ENCODE measurements at places on chromosomes 6 and 20.

DNA sequence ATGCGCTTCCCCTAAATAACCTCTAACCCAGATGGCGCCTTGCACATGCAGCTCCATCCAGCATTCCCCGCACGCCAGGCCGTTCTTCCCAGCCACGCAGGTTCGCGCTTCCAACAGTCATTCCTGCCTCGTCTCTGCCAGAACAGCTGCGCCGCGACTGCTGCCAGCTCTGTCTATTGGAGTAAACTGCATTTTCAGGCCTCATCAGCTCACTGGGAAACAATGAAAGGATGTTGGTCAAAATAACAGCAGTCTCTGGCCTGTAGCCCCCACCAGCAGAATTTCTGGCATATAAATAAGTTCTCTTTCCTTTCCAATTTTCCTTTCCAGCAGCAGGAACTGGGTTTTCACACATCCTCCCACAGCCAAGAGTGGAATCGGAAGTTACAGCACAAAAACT lies 14.6 kb downstream of the NRSN1 start:
- no peak for DNase-seq

DNA sequence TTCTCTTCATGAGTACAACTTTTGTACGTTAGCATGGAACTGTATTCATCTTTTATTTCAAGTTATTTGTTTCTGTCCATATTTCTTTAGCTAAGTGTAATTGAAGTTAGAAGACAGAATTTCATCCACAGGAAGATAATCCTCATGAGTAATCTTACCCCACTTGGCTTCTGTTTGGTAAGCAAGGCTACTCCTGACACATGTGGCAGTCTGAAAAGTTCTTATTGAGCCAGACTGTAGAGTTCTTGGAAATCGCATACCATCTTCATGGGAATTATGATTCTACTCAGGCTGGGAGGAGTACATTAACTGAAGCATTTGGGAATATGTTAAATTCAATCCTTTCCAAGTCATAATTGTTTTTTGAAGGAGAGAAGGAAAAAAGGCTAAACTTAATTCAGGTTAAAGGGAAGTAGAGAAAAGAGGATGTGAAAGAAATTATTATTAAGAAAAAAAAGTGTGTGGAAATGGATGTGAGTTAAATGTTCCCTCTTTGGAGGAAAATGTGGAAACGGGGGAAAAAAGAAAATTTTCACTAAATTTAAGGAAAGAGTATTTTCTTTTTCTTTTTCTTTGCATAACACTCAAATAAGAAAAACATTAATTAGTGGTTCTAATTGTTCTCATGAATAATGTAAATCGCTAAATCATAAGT lies 41.5 kb upstream of the TENT5A start:
- DNase-seq = no peak

DNA sequence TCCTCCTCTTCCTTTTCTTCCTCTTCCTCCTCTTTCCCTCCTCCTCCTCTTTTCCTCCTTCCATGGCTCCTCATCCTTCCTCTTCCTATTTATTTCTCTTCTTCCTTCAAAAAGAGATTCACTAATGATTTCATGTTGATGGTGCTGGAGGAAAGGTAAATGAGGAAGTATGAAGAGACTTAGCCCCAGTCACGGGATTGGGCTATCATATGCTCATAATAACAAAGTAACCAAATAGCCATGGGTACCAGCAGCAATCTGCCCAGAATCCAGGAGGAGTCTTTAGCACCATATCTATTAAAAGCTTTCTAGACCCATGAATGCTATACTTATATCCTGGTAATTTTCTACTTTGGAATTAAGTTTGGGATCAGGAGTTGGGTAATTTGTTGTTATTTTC lies 910.9 kb upstream of the MAP3K7 start:
- DNase-seq = no peak

GRCh38 chr20:63554361-63555278 lies 661 bp downstream of the FNDC11 start:
- DNase-seq = no peak

- DNase-seq = no peak
Observed at GRCh38 chr6:95804847-95805541, 210.8 kb upstream of the FUT9 start.

- DNase-seq = no peak
Observed at GRCh38 chr6:127453845-127454619, 5.2 kb downstream of the KIAA0408 start.

DNA sequence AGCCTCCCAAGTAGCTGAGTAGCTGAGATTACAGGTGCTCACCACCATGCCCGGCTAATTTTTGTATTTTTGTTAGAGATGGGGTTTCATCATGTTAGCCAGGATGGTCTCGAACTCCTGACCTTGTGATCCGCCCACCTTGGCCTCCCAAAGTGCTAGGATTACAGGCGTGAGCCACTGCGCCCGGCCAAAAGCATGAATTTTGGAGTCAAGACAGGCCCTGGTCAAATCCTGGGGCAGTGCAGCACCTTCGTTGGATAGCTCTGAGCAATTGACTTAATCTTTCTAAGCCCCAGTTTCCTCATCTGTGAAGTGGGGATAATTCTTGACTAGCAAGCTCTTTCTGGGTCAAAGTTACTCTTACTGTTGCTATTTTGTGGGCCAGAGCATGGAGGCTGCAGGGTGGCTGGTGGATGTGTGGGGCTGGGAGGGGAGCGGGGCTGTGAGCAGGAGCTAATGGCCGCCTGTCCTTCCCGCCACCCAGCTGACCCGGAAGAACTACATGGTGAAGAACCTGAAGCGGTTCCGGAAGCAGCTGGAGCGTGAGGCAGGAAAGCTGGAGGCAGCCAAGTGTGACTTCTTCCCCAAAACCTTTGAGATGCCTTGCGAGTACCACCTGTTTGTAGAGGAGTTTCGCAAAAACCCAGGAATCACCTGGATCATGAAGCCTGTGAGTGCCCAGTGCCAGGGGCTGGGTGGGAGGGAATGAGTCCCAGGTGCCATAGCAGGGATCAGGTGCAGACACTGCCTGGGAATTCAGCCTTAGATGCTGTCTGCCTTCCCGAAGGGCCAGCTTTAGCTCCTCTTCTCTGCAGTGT lies 39.0 kb downstream of the TTLL9 start:
- DNase-seq = no peak

DNA sequence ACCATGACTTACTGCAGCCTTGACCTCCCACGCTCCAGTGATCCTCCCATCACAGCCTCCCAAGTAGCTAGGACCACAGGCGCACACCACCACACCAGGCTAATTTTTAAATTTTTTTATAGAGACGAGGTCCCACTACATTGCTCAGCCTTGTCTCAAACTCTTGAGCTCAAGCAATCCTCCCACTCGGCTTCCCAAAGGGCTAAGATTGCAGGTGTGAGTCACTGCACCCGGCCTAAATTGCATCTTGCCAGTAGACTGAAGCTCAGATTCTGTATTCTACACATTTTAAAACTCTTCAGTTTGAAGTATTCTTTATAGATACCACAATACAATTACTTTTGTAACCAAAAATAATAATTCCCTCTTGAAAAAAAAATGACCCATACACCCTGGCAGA lies 11.4 kb downstream of the NUDT3 start:
- no peak for DNase-seq

DNA sequence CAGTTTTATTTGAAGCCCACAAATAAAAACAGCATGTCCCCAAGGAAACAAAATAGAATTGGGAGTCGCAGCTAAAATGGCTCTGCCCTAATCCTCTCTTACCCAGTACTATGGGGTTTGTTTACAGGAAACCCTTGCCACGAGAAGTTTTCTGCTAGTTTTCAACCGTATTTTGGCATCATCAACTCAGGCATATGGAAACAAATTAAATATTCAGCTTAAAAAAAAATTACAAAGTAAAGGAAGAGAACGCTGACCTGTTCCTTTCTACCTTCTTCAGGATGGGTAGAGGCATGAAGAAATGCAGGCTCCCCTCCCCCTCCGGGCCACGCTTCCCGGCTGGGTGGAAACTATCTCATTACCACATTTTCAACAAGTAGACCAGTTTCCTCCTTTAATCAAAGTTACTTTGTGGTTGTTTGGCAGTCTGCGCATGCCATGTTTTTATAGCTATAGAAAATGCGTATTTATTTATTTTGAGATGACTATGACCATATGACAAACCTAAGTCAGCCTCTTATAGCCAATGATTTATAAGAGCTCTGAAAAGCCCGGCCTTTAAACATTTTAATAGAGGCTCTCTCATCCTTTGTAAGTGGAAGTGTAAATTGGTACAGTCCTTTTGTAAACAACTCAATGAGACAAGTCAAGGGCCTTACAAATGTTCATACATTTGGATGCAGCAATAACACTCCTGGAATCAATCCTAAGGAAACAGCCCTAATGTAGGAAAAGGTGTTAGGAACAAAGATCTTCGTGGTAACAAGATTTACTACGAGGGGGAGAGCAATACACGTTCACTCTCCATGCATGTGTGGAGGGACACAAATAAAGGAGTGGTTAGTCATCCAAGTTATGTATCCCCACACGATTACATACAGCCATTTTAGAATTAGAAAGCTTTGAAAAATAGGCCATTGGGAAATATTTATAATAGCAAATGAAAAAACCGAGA lies 16.1 kb upstream of the ZNF217 start:
- DNase-seq = no peak

GRCh38 chr20:42603655-42604054 lies 586.1 kb downstream of the PTPRT start:
- no peak for DNase-seq

GRCh38 chr20:18832546-18833200 lies 19.1 kb downstream of the SCP2D1 start:
- no peak for DNase-seq

GRCh38 chr6:62039605-62040004 lies 246.4 kb downstream of the KHDRBS2 start:
- no peak for DNase-seq

- DNase-seq = no peak
Observed at GRCh38 chr6:116277124-116277523, 2.6 kb downstream of the TSPYL1 start.

GRCh38 chr6:45537539-45537938 lies 159.8 kb upstream of the SUPT3H start:
- peak; percentile 7 for DNase-seq

- peak; percentile 80 for DNase-seq
Observed at GRCh38 chr20:14775778-14776177, 438.4 kb upstream of the FLRT3 start.

- no peak for DNase-seq
Observed at GRCh38 chr6:167115054-167115453, 7.8 kb upstream of the CCR6 start.

Measured in stromal cell of bone marrow (primary cell).